ENCODE measurements at places on chromosomes 6 and 20. TPM values are rescaled to one million over a fixed set of nuclear protein-coding genes. Genes with fewer than 3 reads are reported as not detected.
A peak's percentile ranks its signal among the peaks of the same experiment; 100 is the strongest.

- no peak for DNase-seq
Observed at GRCh38 chr20:44616604-44616964, 34.2 kb downstream of the PKIG start.

GRCh38 chr20:62606016-62606415 lies 36.3 kb upstream of the SLCO4A1 start:
- no peak for DNase-seq

- no peak for DNase-seq
Observed at GRCh38 chr6:140355476-140355875, 981.0 kb upstream of the CITED2 start.

DNA sequence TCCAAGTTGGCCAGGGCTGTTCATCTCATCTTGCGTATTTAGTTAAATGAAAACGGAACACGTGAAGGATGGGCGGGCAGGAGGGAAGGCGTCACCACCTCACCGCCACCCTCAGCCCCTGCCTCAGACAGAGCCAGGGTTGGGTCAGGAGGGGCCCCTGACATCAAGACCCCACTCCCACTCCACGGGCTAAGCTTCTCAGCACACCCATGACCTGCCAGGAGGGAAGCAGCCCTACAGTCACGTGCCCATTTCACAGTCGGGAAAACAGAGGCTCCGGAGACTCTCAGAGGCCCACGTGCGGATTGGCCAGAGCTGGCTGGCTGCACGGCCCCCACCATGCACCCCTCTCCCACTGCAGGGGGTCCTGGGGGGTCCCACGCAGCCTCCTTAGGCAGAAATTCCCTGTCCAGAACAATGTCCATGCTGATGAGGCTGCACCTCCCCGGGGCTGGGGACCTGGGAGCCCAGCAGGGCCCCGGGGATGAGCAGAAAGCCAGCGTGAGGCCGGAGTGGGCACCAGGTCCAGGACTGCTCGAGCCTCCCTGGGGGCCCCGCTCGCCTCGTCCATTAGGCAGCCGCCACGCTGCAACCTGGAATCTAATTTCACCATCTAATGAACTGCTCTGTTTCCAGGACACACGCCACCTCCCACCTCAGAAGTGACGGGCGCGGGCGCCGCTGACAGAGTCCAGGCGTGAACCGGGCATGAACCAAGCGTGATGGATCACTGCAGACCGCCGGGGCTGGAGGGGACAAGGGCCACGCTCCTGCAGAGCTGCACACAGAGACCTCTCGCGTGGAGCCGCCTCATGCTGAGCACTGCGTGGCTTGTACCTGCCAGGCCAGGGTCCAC lies 15.8 kb downstream of the KCNQ2 start:
- no peak for DNase-seq

DNA sequence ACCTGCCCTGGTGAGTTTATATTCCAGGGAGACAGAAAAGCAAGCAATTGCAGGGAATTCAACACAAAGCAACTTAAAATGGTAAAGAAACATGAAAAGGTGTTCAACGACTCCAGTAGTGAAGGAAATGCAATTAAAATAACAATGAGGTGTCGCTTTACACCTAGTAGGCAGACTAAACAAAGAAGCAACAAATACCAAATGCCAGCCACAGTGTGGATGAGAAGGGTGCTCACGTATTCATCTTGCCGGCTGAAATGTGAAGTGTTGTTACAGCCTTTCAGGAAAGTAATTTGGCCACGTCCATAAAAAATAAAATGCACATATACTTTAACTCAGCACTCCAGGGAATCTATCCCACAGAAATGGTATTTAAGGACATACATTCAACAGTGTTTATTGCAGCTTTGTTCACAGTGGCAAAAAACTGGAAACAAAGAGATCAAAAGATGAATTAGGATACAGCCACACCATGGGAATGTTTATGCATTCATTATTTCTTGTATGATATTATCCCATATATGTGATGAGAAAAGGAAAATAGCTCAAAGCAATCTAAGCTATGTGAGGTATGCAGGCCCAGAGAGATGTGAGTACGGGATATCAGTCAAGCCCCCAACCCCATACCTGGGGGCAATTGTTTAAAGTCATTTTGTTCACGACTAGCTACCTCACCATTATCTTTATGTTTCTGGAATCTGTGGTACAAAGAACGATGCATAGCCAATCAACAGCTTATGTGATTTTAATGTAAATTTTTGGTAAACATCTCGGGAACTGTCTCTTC lies 266.0 kb upstream of the SOX4 start:
- DNase-seq: no peak

GRCh38 chr6:136685540-136686108 lies 106.7 kb downstream of the MAP3K5 start:
- DNase-seq: no peak

DNA sequence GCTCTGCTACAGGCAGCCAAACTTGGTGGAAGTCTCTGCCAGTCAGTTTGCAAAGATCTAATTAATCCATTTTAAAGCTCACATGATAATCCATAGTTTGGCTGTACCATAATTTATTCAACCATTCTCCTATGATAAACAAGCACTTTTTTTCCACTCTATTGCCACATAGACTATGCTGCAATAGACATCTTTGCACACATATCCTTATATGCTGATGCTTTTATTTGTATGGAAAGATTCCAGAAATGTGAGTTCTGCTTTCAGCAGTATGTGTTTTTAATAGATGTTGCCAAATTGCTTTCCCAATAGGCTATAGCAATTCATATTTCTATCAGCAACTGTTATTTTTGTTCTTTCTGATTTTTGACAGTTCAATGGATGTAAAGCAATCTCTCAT lies 628.0 kb downstream of the KIF16B start:
- no peak for DNase-seq

- no peak for DNase-seq
Observed at GRCh38 chr6:102662851-102663250, 1269.3 kb downstream of the GRIK2 start.

DNA sequence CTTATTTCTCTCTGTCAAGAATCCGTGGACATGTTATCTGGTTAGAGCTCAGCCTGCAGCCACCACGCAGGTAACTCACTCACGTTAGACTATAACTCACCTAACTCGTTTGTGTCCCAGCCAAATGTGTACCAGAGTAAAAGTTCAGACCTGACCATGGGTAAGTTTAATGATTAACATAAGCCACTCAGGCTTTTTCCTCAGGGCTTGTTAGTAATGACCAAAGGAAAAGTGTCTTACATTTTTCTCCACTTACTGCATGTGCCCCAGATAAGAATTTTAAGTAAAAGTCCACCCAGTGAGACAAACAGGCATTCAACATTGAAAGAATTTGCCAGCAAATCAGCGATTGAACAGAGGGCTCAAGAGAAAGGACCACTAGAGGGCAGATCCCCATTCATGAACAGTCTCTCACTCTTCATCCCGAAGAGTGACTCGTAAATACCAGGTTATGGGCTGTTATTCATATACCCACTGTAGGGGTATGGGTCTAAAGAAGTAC lies at the start of gene PKHD1:
TSS of gene PKHD1 (minus strand) at position 116 of the 502 bp plus-strand sequence. CDS start 2,680 bp downstream, outside the sequence.
- DNase-seq: no peak

GRCh38 chr6:104885518-104886043 lies 25.9 kb upstream of the HACE1 start:
- DNase-seq: no peak

DNA sequence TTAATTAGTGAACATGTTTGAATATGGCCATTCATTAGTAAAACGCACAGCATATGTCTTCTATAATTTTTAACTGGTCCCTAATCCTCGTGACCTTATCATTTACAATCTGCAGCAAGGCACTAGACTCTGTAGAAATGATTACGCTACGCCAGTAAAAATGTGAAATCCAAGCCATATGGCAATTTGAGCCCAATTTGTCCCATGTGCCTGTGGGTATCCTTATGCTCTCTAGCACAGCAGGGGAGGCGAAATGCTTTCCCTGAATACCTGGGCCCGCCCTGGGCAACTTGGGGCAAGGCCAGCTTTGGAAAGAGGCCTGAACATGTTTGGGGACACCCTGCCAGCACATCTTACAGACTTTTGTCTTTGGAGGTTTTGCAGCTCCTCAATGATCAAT lies 122.7 kb upstream of the AGPAT4 start:
- DNase-seq: no peak

- no peak for DNase-seq
Observed at GRCh38 chr6:84653027-84653551, 111.3 kb downstream of the TBX18 start.

GRCh38 chr6:38492031-38492430 lies 147.7 kb downstream of the BTBD9 start:
- DNase-seq: no peak

DNA sequence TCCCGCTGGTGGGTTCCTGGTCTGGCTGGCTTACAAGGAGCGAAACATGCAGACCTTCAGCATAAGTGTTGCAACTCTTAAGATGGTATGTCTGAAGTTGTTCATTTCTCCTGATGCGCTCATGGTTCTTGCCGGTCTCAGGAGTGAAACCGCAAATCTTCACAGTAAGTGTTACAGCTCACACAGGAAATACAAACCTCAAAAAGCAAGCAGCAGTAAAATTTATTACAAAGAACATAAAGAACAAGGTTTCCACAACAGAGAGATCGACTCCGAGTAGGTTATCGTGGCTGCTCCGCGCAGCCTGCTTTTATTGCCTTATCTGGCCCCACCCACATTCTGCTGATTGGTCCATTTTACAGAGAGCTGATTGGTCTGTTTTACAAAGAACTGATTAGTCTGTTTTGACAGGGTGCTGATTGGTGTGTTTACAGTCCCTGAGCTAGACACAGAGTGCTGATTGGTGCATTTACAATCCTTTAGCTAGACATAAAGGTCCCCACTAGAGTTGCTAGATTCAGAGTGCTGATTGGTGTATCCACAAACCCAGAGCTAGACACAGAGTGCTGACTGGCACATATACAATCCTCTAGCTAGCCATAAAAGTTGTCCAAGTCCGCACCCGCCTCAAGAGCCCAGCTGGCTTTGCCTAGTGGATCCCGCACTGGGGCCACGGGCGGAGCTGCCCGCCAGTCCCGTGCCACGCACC lies 39.2 kb downstream of the TRIM27 start:
- DNase-seq: no peak

DNA sequence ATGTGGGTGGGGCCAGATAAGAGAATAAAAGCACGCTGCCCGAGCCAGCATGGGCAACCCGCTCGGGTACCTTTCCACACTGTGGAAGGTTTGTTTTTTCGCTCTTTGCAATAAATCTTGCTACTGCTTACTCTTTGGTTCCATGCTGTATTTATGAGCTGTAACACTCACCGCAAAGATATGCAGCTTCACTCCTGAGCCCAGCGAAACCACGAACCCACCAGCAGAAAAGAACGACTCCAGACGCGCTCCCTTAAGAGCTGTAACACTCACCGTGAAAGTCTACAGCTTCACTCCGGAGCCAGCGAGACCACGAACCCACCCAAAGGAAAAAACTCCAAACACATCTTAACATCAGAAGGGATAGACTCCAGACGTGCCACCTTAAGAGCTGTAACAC lies 76.7 kb downstream of the TFAP2A start:
- DNase-seq: no peak

- no peak for DNase-seq
Observed at GRCh38 chr6:30238178-30238795, 25.1 kb upstream of the TRIM26 start.

GRCh38 chr6:48733581-48733980 lies 622.6 kb upstream of the PTCHD4 start:
- no peak for DNase-seq

DNA sequence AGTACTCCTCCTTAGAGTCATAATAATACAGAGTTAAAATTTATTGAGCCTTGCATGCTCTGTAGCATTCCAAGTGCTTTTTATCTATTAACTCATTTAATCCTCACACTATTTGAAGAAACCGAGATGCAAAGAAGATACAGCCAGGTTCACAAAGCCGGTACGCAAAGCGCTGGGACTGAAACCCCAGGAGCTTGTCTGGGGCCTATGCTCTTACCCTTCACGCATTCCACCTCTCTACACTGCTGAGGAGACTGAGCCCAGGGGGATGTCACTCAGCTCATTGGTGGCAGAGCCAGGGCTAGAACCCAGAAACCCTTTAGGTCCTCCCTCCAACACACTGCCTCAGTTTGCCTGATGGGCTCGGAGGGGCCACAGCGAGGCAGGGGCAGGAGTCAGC lies 19.7 kb upstream of the MRPS18A start:
- DNase-seq: no peak

DNA sequence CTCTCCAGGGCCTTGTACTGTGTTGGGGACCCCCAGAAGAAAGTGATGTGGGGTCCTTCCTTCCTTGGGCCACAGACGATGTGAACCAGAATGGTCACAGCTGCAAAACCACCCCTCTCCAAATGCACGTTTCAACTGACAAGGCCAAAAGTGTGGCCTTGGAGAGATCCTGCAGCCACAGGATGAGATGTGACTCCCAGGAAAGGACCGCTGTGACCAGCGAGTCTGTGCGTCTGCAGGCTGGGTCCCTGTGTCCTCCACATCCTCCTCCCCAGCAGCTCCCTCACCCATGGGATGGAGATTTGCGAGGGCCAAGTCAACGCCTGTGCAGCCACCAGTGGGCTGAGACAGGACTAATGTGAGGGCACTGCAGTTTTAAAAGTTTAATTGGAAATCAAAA lies 247.0 kb downstream of the ERMARD start:
- peak; percentile 62 for DNase-seq

DNA sequence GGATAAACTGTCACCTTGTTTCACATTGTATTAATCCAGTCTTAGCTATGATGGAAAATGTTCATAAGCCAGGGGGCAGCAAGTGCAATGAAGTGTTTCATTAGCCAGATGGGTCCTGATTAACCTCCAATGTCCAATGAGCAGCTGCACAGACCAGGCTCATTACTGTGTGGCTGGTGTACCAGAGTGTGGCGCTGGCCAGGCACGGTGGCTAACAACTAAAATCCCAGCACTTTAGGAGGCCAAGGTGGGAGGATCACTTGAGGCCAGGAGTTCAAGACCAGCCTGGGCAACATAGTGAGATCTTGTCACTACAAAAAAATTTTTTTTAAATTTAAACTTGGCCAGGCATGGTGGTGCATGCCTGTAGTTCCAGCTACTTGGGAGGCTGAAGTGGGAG lies 201.7 kb upstream of the FOXQ1 start:
- DNase-seq: peak; percentile 27

- no peak for DNase-seq
Observed at GRCh38 chr20:63587776-63588591, 13.9 kb upstream of the HELZ2 start.

GRCh38 chr6:150659046-150659763 lies 59.5 kb downstream of the PLEKHG1 start:
- DNase-seq: no peak

GRCh38 chr6:144160431-144161005 lies 10.2 kb downstream of the STX11 start:
- DNase-seq: no peak

The ULBP3 gene
- total RNA-seq: 3.0 TPM

The OOEP gene
- total RNA-seq: not detected

The PERP gene
- 26.0 TPM for total RNA-seq

The C6orf58 gene
- 0.73 TPM for total RNA-seq

The RGS17 gene
- 2.9 TPM for total RNA-seq

The CCM2L gene
- not detected for total RNA-seq

The MTFR2 gene
- 0.76 TPM for total RNA-seq

The OR2H1 gene
- not detected for total RNA-seq

The PDYN gene
- not detected for total RNA-seq

The NUP153 gene
- total RNA-seq: 34.6 TPM

The RHAG gene
- total RNA-seq: not detected

The TREML2 gene
- not detected for total RNA-seq
